ENCODE measurements at places on chromosomes 6 and 20.

DNA sequence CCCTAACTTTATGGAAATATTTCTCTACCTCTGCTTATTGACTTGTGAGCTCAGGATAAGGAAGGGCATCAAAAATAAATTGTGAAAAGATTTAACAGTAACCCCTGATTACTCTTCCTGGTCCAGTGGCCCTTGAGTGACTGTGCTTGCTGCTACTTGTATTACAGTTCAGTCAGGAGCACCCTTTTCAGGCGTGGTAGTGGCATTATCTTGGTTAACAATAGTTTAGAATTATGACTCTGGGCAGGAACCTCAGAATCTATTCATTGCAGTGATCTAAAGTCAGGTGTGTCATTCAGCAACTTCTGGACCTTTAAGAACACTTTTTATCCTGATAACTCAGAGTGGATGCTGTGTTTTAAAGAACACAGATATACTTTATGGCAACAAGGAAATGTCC, 43.4 kb downstream of the FAM135A start:
- DNase-seq: no peak

DNA sequence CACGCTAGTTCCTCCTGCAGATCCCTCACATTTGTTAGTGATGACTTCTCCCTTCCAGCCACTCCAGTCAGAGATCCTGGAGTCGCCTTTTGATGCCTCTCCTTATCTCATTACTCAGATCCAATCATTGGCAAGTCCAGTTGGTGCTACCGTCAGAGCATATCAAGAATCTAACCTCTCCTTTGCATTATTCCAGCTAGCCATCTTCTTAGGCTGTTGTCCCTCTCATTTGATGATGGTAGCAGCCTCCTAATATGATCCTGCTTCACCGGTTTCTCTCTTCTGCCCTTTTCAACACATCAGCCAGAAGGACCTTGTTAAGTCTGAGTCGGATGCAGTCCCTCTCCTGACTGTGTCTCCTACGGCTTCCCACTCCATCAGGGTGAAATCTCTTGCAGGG, 305.6 kb downstream of the THBS2 start:
- DNase-seq: no peak

GRCh38 chr6:39980839-39981580, 46.7 kb upstream of the MOCS1 start:
- DNase-seq: no peak

- no peak for DNase-seq
Measured at GRCh38 chr6:127206531-127207095, 60.1 kb upstream of the RNF146 start.

- no peak for DNase-seq
Measured at GRCh38 chr6:25504661-25505060, 147.4 kb upstream of the SCGN start.

DNA sequence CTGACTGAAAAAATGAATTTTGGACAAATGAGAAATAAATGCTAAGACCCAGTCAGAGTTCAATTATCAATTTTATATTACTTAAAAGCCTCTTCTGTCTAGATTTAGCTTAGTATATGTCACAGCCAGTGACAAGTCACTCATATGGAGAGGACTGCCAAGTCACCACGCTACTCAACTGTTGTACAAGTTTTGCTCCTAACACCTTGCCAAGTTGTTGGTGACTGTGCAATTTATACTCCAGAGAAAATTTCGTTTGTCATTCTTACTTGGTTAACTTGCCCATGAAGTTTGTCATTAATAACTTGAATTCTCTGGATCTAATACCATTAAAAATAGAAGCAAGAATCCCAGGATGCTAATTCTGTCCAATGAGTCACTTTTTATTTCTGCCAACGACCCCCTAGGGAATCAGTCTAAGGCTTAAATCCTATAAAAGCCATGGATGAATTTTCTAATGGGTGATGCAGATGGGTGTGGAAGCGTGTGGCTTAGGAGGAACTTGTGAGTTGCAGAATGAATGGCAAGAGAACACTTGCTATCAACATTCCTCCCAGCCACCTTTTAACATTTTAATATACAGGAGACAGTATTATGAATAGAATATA, 30.4 kb upstream of the FBXO30 start:
- no peak for DNase-seq

DNA sequence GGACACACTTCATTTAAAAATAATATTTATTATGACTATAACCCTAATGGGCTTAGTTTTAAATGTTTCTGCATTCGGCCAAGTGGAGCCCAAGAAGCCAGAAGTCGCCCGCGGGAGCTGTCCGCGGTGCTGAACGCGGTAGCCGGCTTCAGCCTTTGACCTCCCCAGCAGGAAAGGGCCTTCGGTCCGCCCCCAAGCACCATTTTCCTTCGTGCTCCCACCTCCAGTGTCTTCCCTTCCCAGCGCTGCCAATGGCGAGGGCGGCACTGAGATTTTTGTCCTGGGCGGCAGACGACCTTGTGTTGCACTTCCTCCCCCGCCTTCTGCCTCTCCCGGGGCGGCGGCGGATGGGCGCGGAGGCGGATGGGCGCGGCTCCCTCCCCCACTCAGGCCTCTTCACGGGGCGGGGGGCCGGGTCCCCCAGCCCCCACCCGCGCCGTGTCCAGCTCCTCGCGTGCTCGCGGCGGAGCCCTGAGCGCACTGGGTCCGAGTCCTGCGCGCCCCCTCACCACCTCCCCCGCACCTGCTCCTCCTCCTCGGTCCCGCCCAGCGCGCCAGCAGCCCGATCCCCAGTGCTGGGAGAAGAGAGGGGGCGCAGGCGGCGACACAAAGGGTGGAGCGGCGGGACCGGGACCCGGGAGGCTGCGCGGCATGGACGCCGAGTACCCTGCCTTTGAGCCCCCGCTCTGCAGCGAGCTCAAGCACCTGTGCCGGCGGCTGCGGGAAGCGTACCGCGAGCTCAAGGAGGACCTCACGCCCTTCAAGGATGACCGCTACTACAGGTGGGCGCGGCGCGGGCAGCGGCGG, 23.6 kb upstream of the TMEM181 start:
- peak; percentile 74 for DNase-seq

GRCh38 chr6:114747995-114748625, 405.3 kb upstream of the HS3ST5 start:
- DNase-seq: peak; percentile 22

DNA sequence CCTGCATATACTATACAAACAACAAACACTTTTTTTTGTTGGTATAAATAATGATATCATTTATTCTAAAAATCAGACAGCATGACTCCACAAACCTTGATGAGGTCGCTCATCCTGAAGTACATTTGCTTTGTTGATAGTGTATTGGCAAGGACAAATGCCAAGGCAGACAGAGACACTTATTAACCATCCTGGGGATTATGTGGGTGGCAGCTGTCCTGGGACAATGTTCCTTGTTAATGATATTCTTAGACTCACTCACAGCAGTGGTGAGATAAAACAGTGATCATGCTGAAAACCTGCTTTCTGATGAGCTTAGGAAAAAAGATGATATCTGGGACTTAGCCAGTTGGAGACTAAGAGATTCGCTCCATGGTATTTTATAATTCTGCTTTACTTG, 85.4 kb upstream of the OGFRL1 start:
- DNase-seq: no peak

- DNase-seq: no peak
Measured at GRCh38 chr20:49636447-49636846, 68.5 kb upstream of the PTGIS start.

DNA sequence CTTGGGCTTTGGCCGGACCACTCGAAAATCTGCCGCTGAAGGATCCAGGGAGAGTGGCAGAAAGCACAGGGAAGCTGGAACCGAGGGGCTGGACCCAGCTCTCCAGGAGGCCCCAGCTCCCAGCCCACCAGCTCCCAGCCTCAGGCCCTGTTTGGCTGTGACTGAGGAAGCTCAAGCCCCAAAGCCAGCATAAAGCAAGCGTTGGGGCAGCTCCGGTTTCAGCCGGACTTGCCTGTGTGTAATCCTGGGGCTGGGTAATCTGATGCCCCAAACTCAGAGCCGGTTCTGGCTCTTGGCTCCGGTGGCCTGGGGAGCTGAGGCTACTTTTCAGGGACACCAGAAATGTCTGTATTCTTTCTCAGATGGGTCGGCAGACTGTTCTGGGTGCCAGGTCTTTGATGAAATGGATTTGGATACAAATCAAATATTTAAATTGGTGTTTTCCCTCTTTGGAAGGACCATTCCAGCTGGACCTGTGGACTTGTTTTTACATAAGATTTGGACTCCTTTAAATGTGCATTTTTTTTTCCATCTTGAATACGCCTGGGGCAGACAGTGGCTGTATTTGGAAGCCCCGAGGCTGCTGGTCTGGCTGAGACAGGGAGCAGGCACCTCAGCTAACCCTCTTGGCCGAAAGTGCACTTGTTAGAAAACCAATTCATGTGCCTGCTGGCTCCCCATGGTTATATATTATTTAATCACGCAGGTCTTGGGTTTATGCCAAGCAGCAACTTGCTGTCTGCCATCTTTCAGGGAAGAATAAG, 29.7 kb downstream of the RPP40 start:
- no peak for DNase-seq
